T47D (cell line): ENCODE measurements at places on chromosomes 11 and 22.

DNA sequence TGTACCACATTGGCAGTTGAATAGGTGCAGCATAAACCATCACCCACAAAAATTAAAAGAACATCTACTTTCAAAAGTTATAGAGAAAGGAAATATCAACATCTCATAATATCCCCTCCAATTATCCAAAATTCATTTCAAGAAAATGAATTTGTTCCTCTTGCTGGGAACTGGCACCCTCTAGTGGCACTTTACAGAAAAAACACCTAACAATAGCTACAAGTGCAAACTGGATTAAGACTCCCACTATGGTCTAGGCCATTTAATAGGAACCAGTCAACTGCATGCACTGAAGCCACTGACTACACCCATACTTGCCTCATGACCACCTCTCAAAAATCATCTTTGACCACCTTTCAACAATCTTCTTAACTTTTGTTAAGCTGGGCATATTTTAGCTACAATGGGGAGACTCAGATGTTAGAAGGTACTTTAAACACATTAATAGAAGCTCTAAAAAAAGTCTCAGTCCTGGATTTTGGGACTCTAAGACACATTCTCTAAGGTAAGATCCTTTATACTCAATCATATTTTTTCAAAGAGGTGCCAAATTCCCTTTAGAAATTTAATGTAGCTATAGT, 17.3 kb downstream of the TRAF6 start:
- peak; percentile 72 for DNase-seq

DNA sequence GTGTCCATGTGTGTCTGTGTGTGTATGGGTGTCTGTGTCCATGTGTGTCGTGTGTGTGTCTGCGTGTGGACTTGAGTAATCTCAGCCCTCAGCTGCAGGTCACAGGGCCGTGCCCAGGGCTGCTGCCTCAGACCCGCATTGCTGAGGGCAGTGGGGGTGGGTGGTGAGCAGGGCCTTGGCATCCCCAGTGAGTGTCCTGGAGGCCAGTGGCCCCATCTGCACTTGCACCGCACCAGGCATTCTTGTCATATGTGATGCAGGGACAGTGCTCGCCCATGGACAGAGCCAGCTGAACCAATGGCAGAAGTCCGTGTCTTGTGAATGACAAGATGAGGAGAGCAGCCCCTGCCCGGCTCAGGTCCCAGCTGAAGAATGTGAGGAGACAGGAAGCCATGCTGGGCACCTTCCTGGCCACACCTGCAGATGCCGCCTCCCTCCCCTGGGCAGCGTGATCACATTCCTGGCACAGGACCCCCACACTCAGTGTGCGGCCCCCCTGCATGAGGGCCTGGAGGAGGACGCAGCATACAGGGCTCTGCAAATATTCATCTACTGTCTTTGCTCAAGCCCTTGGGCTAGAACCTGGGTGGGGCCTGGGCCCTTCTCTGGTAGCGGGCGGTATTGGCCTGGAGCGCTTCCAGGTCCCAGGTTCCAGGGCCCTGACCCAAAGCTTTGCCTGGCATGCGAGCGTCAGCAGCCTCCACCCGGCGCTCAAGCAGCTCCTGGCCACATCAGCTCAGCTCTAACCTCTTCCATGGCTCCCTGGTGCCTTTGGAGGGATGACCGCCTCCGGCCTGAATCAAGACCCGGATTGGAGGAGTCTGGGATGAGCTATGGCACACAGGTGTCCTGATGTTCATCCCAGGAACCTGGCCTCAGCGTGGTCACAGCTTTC, 3.9 kb downstream of the ALDH3B2 start:
- DNase-seq, result no peak

GRCh38 chr11:29024386-29024785, 916.2 kb downstream of the METTL15 start:
- no peak for DNase-seq

DNA sequence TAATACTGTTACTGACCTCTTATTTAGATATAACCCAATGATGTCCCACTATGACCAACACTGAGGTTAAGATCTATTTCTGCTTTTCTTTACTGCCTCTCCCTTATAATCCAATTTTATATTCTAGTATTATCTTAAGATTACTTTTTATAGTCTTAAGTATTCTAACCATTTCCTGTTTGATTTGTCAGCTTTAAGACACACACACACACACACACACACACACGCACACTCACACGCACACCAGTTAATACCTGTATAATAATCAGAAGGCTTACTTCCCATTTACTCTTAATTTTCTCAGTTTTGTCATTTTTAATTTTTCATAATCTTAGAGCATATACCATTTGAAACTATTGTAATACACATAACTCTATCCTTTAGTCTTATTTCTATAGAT, 226.0 kb upstream of the C11orf87 start:
- DNase-seq, result no peak

GRCh38 chr11:1194977-1195681, 27.7 kb upstream of the MUC5B start:
- DNase-seq, result no peak

DNA sequence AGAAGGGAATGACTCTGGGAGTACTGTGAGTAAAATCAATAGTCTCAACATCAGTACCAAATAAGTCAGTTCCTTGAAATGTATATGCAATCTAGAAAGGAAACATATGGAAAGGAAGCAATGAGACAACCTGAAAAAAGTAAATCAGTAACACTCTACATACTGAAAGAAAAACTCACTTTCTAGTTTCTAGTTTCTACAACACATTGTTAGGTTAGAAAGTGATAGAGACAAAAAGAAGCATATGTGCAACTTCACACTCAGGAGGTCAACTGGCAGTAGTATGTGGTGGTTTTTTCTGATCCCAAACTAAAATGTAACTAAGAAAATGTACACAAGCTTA, 156.5 kb upstream of the SOX6 start:
- no peak for DNase-seq

GRCh38 chr11:19979519-19979845, 180.8 kb downstream of the DBX1 start:
- no peak for DNase-seq

- no peak for DNase-seq
Measured at GRCh38 chr11:15622231-15622890, 507.6 kb downstream of the INSC start.

DNA sequence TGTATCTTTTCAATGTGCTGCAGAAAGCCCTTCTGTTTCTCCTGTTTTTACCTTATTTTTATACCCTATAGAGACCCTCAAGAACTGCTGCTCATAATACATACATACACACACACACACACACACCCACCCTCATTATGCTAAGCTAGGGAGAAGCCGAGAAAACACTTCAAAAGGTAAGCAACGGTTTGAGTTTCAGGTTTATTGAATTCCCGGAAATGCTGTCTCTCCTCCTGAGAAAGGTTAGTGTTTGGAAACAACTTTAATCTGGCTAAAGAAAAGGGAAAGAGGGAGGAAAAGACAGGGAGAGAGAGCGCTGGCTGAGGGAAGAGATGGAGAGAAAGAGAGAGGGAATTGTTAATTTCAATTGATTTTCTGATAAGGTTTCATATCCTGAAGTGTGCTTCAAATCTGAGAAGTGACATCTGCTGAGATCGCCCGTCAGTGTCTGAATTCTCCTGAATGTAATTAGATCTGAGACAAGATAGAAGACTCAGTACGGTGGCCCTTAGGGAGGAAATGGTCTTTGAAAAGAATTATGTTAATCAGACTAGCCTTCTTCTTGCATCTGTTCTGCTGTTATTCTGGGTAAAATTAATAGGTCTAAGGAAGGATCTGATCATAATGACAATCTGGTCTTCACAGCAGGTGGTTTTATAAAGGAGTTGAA, 169.1 kb downstream of the NXPE2 start:
- no peak for DNase-seq

- no peak for DNase-seq
Measured at GRCh38 chr11:100550912-100551632, 136.0 kb upstream of the ARHGAP42 start.

GRCh38 chr11:1390569-1391164, 933 bp downstream of the BRSK2 start:
- DNase-seq, result peak; percentile 42

DNA sequence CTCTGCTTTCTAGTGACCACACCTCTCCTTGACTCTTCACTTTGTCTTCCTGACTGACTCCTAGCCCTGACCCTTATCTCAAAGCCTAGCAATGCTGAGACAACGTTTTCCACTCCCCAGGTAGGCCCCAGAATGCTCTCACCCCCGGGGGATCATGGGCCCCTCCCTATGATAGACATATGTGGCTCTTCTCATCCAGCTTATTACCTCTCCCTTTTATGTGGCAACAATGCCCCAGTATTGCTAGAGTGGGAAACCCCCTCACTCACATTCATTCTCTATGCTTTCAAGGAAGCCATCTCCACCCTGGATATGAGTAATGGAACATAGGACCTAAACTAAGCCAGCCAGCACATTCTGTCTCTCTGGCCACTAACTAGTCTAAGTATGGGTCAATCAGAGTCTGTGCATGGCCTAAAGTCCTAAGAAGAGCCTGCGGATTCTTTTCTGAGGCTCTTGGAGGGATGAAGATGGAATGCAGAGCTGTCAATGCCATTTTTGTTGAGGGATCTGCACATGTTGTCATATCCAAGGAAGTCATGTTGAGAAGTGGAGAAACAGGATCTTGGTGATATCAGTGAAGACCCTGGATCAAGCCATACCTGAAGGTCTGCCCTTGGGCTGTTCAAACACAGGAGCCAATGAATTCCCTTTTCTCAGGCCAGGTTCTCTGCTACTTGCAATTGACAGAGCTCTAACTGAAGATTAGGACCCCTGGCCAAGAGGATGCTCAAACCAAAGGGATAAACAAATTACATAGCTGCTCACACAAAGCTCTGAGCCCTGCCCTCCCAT, 79.8 kb upstream of the GRK3 start:
- no peak for DNase-seq

DNA sequence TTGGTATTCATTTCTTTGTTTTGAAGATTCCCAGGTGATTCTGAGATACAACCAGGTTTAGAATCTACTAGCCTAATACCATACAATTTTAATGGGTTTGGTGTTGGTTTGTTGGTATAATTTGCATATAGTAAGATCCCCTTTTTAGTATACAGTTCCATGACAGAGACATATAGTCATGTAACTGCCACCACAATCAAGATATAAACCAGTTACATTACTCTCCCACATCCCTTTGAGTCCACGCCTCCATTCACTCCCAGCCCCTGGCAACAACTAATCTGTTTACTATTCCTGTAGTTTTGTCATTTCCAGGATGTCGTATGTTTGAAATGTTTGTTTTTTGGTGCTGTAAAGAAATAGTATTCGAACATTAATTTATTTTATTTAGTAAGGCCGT, 4.3 kb downstream of the ASRGL1 start:
- DNase-seq, result no peak

- DNase-seq, result no peak
Measured at GRCh38 chr11:67538306-67538705, 15.1 kb upstream of the CABP2 start.

DNA sequence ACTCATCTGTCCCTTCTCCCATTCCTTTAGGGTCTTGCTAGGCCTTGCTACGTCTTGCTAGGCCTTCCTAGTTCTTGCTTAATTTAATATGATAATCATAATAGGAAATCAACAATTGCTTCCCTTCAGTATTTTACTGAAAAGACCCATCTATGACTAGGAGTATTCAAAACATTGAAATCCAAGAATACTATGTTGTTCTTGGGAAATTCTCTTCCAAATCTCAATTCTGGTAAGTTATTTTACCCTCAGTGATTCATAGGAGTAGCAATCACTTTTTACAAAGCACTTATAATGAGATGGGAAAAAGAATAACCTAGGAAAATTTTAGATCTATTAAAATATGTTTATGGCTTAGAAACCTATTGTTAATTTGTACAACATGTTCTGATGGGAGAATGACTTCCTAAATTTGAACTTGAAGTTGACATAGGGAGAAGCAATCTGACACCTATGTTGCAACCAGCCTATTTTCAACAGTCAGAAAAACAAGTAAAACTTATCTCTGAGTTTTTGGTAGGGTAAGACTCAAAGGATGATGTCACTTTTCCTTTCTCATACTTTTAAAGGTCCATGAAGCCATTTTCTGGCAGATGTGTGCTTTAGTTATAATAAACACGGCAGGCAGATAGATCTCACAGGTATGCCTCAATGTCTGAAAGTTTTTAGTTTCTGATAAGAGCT, 29.5 kb upstream of the HIPK3 start:
- DNase-seq, result no peak

- DNase-seq, result peak; percentile 49
Measured at GRCh38 chr11:131668500-131669400, 298.3 kb downstream of the NTM start.

GRCh38 chr11:109629734-109630133, 207.7 kb downstream of the C11orf87 start:
- no peak for DNase-seq
